Ecto neural progenitor cell (in vitro differentiated cells): ENCODE measurements at places on chromosomes 5 and 9.

- DNase-seq, result no peak
These were observed 95.3 kb upstream of the GNA14 start for GRCh38 chr9:77743386-77743785.

GRCh38 chr9:106670418-106670817, 192.5 kb upstream of the ZNF462 start:
- no peak for DNase-seq

DNA sequence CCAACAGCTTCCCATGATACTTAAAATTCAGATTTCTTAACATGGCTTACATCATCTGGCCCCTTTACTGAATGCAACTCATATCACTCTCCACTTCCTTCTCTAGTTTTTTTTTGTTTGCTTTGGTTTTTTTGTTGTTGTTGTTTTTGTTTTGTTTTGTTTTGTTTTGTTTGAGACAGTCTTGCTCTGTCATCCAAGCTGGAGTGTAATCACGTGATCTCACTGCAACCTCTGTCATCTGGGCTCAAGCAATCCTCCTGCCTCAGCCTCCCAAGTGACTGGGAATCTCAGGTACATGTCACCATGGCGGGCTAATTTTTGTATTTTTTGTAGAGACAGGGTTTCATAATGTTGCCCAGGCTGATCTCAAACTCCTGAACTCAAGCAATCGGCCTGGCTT, 41.4 kb downstream of the CPLANE1 start:
- DNase-seq, result no peak

DNA sequence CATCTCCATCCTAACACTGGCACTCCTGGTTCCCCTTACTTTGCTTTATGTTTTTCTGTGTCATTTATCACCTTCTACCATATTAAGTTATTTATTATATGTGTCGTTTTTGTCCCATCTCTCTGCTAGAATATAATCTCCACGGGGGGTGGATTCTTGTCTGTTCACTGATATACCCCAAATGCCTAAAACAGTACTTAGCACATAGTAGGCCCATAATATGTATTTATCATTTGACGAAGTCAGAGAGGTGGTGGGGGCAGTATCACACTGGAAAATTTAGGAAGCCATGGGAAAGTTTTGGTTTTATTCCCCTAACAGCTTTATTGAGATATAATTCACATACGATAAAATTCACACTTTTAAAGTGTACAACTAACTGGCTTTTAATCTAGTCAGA, 14.4 kb downstream of the ZCCHC9 start:
- DNase-seq, result no peak

GRCh38 chr9:77809552-77809951, 161.4 kb upstream of the GNA14 start:
- DNase-seq, result no peak

DNA sequence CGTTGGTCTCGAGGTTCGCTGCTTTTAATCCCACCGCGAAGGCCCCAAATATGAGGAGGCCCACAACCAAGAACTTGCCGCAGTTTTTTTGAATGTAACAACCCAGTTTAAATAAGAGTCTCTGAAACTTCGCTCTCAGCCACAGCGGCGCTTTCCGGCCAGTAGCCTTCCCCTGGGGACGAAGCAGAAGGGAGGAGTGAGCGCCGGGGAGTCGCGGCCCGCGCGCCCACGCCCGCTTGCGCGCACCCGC, 10.4 kb downstream of the PTCH1 start:
- no peak for DNase-seq

GRCh38 chr9:8186560-8186959, 387.0 kb upstream of the DMAC1 start:
- DNase-seq, result no peak

DNA sequence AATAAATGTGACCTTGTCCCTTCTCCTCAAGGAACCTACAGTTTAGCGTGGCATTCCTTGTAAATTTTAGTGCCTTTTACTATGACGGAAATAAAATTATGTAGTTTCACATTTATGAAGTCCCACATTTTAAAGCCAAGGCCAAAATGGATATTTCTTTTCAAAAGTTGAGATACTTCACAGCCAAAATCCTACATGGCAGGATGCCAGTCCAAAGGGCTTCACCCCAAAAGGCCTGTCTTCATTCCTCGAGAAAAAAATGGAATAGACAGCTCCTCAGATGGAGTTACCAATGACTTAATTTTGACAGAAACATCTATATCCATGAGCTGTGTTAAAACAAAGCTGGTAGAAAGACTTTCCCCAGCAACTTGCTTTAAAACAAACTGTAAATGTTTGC, 211.2 kb downstream of the GLIS3 start:
- no peak for DNase-seq

DNA sequence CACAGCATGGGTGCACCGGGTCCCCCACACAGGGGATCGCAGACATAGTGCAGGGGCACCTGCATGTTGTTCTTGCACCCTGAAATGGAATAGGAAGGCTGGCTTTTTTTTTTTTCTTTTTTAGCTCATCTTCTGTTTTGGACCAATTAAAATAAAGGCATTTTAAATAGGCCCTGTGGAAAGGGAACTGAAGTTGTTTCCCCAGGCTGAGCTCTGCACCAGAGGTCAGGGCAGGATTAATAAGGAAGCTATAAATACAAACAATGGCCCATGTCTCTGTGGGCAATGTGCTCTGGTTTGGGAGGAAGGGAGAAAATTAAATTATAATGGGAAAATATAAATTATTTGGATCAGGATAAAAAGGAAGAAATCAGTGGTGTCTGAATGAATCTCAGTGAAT, 21.2 kb upstream of the KCNMB1 start:
- DNase-seq, result no peak

DNA sequence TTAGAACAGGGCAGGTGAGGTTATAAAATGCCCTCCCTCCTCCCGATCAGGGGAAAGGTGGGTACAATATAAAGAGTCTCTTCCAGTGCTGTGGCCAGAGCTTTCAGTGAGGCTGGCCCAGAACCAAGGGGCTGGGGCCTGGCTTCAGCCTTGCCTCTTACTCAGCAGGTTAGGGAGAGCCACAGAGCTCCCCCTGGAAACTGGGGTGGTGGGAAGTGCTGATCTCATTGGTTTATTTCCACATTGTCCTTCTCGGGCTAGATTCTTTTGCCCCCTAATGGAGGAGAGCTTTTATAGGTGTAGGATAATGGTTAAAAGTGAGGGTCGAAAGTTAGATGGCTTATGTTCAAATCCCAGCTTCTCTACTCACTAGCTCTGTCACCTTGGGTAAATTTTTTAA, 186.7 kb upstream of the TBC1D2 start:
- no peak for DNase-seq

DNA sequence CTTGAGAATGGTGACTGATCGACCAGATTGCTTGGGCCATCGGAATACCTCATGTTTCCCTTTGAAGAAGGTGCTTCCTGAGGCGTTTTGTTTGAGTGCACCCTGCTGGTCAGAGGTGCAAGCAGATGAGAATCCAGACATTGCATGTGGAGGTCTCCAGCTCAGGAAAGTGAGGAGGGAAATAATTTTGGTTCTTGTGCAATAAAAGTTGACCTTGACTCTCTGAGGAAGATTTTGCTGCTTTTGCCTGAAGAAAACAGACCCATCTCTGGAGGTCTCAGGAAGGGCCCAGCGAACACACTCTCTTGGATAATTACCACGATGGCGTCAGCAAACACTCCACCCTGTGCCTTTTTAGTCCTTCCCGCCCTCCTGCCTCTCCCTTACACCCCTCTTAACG, 69.7 kb downstream of the GRAMD2B start:
- DNase-seq, result no peak
